ENCODE measurements at places on chromosomes 4 and X. TPM values are rescaled to one million over a fixed set of nuclear protein-coding genes. Genes with fewer than 3 reads are reported as not detected.

Gene CLCN4
- total RNA-seq, result 23.4 TPM

Gene PAGE1
- not detected for total RNA-seq

Gene STPG2
- 0.19 TPM for total RNA-seq

Gene TASL
- total RNA-seq, result 0.22 TPM

GRCh38 chrX:1601768-1602085, 10.3 kb downstream of the AKAP17A start:
- no peak for DNase-seq

DNA sequence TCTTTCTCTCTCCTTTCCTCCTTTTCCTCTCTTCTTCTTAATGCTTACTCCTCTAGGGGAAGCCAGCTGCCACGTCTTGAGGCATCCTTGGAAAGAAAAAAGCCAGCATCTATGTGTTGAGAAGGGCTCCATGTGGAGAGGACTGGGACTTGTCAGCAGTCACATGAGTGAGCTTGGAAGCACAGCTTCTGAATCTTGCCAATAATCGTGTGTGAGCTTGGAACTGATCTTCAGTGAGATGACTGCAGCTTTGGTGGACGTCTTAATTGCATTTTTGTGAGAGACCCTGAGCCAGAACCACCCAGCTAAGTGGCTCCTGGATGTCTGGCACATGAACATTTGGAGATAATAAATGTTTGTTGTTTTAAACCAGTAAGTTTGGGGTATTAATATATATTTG, 371.7 kb downstream of the SLITRK2 start:
- no peak for DNase-seq

GRCh38 chr4:76989391-76990061, 40.0 kb downstream of the SEPTIN11 start:
- DNase-seq, result no peak

GRCh38 chr4:169239221-169239905, 31.4 kb downstream of the SH3RF1 start:
- DNase-seq, result no peak

Measured in cardiac septum (tissue), 1 donor.